ENCODE measurements at places on chromosomes 5 and 9. TPM values are rescaled to one million over a fixed set of nuclear protein-coding genes. Genes with fewer than 3 reads are reported as not detected.

The ITGA2 gene
- total RNA-seq, result 4.0 TPM

The AK1 gene
- 53.7 TPM for total RNA-seq

- no peak overlapping the region for H3K4me3 ChIP-seq
- DNase-seq, result no peak
- H3K27me3 ChIP-seq, result peaks cover 10% of the 10 kb centered on the region
- H3K36me3 ChIP-seq, result no peaks in the 10 kb centered on the region
- no peak overlapping the region for H3K27ac ChIP-seq
These were observed 405.4 kb downstream of the ZSWIM6 start for GRCh38 chr5:61737301-61737963.

DNA sequence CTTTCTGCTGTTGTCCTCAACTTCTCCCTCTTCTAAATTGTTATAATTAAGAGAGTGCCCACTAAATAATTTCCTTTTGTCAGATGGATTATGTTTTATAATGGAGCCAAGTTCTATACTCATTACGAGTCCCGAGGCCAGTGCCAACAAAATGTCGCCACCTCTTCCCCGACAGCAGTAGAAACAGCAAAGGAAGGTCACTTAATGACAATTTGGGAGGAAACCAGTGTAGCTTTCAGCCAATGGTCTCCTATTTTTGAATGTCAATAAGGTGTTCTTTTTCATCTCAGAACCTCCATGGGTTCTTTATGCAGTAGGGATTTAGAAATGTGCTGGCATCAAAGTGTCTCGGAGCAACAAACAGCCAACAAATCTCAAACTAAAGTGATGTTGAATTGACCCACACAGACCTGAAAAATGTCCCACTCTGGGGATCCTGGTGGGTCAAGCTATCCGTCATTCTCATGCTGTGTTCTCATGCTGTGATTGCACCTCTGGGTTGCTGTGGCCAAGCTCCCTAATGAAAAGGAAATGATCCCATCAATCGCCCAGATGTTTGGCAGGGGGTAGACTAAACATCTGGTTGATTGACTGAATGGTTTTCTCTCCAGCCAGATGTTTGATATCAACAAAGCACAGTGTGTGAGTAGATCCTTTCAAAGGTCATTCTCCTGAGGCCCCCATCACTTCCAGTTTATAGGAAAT is 291.9 kb downstream of the DMAC1 start:
- no peak overlapping the region for H3K27ac ChIP-seq
- no peak for DNase-seq
- H3K4me1 ChIP-seq, result no peaks in the 10 kb centered on the region
- no peaks in the 10 kb centered on the region for H3K36me3 ChIP-seq

DNA sequence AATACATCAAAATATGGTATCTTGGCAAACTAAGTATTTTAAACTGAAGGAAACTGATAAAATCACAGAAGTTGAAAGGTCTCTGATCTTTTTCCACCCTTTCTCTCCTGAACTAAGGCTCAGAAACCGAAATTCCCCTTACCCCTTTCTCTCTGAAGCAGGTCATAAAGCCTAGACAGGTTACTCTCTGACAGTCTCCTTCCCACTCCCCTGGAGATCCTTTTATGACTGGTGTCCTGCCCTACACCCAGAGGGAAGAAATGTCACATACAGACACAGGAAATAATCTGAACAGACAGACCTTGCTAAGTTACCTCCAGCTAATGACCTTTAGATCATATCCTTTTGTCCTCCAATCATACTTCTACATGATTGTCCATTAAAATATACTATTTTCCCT is 127.4 kb downstream of the HCN1 start:
- H3K27me3 ChIP-seq, result no peaks in the 10 kb centered on the region
- H3K36me3 ChIP-seq, result no peaks in the 10 kb centered on the region
- H3K27ac ChIP-seq, result no peak overlapping the region
- no peak for DNase-seq

GRCh38 chr5:14771972-14772371 is 99.6 kb downstream of the ANKH start:
- no peak for DNase-seq
- H3K4me1 ChIP-seq, result peaks cover 14% of the 10 kb centered on the region
- peaks cover 2% of the 10 kb centered on the region for H3K36me3 ChIP-seq
- H3K4me3 ChIP-seq, result no peak overlapping the region
- H3K27ac ChIP-seq, result no peak overlapping the region

DNA sequence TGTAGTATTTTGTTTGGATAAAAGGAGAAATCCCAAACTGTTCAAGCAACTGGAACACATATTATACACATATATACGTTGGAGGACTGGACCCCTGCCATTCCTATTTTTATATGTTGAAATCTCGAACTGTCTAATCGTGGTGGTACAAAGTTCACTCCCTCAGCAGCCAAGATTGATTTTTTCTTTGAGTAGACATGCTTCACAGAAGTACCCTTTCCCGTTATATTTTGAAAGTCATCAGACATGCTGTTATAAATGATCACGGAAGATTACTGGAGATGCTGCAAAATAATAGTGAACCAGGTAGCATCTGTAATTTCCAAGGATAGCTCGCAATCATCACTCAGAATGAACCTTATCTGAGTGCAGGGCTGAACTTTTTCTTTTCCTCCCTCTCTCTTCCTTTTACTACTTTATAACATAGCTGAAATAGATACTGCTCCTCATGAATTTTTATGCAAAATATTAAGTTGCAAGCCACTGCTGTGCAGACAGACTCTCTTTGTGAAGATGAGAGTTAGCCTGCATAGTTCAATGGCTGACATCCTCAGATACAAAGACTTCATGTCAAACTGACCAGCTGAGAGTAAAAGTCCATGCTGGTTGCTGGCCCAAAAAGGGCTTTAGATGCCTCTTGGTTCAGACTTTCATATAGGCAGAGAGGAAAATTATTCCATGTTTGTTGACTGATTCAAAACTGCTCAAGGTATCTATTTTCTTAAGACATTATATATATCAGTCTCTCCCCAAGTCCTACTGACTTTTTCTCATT is 451.9 kb downstream of the TMEM38B start:
- H3K4me3 ChIP-seq, result no peak overlapping the region
- no peaks in the 10 kb centered on the region for H3K4me1 ChIP-seq
- H3K27ac ChIP-seq, result no peak overlapping the region
- no peaks in the 10 kb centered on the region for H3K36me3 ChIP-seq

DNA sequence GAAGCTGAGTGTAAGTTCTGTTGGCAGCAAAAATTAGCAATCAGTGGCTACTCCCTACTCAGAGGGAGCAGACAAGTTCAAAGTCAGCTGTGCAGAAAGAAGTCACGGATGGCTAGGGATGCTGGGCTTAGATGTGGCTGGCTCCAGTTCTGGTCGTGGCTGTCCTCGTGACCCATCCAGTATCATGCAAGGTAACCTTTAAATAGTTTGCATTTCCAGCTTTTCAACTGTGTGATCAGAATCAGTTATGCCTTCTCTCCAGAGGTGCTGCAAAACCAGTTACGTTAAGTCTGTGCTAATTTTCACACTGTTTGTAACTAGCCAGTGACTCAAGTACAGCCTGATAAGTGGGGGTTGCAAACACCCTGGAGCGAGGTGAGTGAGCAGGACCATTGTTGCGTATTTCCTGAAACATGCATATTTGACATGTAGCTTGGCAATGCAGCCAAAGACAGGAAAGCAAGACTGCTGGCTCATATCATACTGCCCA is 302.4 kb downstream of the ATPSCKMT start:
- no peaks in the 10 kb centered on the region for H3K36me3 ChIP-seq
- H3K4me3 ChIP-seq, result no peak overlapping the region
- H3K27ac ChIP-seq, result no peak overlapping the region
- no peaks in the 10 kb centered on the region for H3K27me3 ChIP-seq

The IFNK gene
- not detected for total RNA-seq

- no peaks in the 10 kb centered on the region for H3K36me3 ChIP-seq
- H3K27me3 ChIP-seq, result no peaks in the 10 kb centered on the region
- no peak for DNase-seq
- no peaks in the 10 kb centered on the region for H3K4me1 ChIP-seq
These were observed 14.7 kb downstream of the ASTN2 start for GRCh38 chr9:117400171-117400570.

GRCh38 chr9:99851500-99851822 is 29.8 kb downstream of the NR4A3 start:
- H3K27me3 ChIP-seq, result no peaks in the 10 kb centered on the region
- H3K27ac ChIP-seq, result peak overlapping the region; percentile 83
- peak overlapping the region; percentile 11 for H3K4me3 ChIP-seq
- H3K4me1 ChIP-seq, result peaks cover 46% of the 10 kb centered on the region
- peaks cover 13% of the 10 kb centered on the region for H3K36me3 ChIP-seq

The SPATA31E1 gene
- total RNA-seq, result not detected

DNA sequence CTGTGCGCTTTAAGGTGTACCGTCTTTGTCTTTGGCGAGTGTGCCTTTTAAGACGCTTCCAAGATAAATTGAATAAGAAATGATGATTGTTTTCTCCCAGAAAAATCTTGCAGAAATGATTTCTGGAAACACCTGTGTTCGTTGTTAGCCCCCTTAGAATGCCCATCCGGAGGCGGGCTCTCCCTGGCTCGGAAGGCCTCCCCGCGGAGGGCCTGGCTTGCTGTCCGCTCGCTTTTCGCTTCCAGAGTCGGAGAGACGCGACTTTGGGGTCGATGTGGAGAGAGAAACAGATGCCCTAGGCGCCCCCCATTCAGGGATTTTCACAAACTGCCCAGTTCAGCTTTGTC is 23.9 kb downstream of the LECT2 start:
- no peak for DNase-seq
- no peaks in the 10 kb centered on the region for H3K4me1 ChIP-seq
- H3K36me3 ChIP-seq, result no peaks in the 10 kb centered on the region

- H3K4me1 ChIP-seq, result no peaks in the 10 kb centered on the region
- DNase-seq, result no peak
- H3K27me3 ChIP-seq, result peaks cover 33% of the 10 kb centered on the region
- H3K4me3 ChIP-seq, result no peak overlapping the region
- H3K36me3 ChIP-seq, result no peaks in the 10 kb centered on the region
These were observed 54.0 kb downstream of the NSUN2 start for GRCh38 chr5:6578676-6579343.

GRCh38 chr5:10253390-10253789 is 3.3 kb downstream of the CCT5 start:
- H3K36me3 ChIP-seq, result peaks cover 55% of the 10 kb centered on the region
- no peak overlapping the region for H3K27ac ChIP-seq
- H3K4me3 ChIP-seq, result no peak overlapping the region
- H3K4me1 ChIP-seq, result peaks cover 52% of the 10 kb centered on the region
